ENCODE measurements at places on chromosomes 2 and 18.

DNA sequence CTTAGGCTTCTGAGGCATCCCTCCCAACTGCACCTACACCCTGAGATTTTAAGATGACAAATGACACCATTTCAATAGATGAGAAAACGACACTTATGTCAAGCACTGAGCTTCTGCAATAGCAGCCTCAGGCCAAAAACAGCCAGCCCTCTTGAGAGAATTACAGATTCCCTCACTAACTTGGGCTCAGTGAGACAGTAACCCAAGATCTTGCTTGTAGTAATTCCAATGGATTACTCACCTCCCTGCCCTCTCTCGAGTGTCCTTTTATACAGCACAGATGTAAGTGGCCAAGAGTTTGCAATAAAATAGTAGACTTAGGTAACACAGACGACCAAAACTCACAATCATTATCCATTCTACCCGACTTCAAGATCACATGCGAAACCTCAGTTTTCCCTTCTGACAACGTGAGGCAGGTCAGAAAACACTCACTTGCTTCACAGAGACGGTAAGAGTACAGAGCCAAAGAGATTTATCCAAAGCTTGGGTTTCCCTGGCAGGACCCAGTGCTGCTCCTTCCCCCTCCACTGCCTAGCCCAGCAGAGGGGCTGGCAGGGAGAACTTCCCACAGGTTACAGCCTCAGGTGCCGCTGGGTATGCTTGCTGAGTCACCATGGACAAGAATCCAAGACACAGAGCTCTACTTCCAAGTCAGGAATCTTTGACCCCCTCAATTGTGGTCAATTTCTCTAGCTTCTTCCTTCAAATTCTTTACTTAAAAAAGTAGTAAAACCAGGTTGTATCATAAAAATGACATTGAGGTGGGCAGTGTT is 181.4 kb downstream of the MYO5B start:
- no peak for DNase-seq

DNA sequence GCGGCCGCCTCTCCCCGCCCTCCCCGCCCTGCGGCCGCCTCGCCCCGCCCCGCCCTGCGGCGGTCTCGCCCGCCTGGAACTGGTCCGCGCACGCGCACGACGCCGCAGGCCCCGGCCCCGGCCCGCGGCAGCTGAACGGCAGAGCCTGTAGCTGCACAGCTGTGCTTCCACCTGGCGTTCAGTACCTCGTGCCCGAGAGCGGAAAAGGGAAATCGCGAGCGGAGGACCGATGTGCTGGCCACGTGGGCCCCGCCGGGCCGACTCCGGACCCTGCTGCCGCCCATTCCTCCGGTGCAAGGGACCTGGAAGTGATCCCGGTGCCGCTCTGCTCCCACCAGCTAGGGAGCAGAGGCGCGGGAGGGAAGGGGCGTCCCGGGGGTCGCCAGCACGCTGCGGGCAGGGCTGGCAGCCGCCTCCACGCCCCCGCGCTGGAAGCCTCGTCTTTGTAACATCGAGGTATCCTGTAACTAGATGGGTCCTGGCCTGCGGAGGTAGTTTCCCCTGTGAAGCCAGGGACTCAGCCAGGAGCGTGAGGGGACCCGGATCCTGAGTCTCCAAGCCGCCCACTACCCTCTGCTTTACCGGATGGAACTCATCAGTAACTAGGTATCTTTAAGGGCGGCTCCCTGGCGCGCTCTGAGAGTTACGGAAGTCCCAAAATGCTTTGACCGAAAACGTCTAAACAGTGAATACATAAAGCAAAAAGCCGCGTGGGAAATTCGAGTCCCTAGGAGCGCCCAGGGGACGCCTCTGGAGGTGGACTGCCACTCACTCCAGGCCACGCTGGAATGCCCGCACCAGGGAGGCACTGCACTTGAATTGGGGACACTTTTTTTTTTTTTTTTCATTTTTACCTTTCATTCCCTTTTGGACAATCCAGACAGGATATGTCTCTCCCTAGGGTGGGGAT is 704 bp upstream of the ODC1 start:
- peak; percentile 87 for DNase-seq

DNA sequence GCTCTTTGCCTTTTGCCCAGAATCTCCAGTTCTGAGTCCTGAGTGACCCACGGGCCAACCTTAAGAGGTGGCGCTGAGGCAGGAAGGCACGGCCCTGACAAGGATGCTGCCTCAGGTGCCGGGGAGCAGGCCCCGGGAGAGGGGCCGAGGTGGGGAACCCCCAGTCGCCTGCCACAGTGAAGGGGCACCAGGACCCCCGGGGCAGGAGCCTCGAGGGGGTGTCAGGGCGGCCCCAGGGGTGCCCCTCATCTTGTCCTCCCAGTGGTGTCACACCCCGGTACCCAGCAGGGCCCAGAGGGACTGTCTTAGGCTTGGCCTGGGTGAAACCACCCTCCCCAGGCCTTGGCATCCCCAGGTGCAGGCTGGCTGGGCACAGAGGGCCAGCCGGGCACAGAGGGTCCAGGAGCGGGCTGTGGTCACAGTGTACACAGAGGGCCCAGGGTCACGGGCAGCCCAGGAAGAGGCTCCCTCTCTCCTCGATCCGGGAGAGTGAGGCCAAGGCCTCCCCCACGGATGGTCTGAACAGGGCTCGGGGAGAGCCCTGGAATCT is 1.0 kb downstream of the PDCD1 start:
- no peak for DNase-seq

DNA sequence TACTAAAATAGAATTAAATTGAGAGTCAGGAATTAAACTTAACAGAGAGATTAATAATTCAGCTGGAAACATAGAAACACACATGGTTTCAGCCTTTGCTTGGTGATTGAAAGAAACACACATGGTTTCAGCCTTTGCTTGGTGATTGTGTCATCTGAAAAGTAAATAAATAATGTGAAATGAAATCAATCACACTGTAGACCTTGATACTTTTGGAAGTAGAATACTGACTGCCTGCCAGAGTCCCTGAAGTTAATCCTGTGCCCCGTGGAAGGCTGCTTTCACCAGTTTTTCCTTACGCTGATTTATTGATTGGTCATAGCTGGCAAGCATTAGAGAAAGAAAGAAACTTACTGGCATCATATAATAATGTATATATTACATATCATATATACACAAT is 1252.7 kb upstream of the FAM98A start:
- DNase-seq: no peak

DNA sequence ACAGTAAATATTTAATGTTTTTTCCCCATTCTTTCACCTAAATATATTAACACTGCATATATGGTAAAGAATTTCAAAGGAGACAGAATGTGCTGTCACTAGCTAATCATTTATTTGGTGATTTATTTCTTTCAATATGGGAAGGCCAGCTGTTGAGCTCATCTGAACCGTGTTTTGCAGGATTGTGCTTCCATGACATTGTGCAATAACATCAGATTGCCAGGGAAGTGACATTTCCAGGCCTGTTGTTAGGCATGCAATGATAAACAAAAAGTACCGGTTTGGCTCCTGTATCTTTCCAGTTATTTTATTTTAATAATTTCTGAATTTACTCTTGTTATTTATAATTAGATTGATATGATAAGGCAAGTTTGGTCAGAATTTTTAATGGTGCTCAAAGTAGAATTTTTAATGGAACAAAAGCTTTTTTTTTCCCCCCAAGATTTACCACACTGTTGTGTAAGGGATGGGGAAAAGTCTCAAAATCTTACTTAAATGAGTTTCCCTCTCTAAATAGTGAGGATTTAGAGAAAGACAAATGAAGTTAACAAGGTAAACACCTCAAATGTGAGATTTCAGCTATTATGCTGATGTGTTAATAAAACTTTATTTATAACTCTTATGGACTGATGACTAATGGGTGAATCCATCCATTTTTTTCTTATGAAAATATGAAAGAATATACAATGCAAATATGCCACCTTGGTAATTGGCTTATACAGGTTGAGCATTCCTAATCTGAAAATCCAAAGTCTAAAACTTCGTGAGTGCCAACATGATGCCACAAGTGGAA is 52.7 kb downstream of the MALT1 start:
- no peak for DNase-seq

- DNase-seq: no peak
These were observed 64.0 kb upstream of the REG3A start for GRCh38 chr2:79223539-79223938.

GRCh38 chr2:84799772-84800171 is 81.1 kb downstream of the TRABD2A start:
- no peak for DNase-seq

GRCh38 chr2:221370857-221371211 is 201.3 kb downstream of the EPHA4 start:
- no peak for DNase-seq

DNA sequence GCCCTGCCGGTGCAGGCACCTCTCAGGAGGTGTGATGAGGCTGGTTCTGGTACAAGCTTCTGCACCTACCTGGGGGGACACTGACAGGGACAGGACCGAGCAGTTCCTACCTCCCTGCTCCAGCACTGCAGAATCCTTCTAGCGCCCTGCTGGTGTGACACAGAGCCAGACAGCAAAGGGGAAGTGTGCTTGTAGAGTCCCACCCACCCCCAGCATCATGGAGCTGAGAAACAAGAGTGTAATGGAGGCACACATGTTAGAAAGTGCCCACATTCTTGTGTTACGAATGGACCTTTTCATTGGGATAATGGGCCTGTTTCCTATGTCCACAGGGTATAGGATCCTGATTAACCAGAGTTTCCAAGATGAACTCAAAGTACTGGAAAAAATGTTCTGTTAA is 38.3 kb downstream of the OXER1 start:
- no peak for DNase-seq

DNA sequence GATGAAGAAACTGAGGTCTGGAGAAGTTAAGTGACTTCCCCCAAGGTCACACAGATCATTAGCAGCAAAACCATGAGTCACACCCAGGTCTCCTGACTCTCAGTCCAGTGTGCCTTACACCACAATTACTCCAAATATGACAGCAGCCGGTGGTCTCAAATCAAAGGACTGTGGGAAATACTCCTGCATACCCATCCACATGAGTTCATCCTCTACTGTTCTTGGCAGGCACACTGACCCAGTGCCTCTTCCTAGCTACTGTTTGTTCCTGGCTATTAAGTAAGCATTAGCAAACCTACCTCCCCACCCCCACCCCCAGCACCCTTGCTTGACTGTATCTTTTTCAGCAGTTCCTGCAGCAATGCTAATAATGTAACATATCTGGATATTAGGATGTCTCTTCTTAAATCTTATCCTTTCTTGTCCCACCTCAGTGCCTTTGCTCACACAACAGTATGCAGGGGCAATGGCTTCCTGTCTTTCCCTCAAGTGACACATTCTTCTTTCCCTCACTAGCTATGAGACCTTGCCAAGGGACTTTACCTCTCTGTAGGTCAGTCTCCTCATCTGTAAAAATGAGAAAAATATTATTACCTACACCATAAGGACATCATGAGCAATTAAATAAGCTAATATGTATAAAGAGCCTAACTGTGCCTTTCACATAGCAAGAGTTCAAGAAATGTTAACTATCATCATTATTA is 46.2 kb downstream of the FAM98A start:
- DNase-seq: no peak

GRCh38 chr2:108935271-108935741 is 53.7 kb downstream of the EDAR start:
- DNase-seq: no peak
